ENCODE measurements at places on chromosomes 4 and X. TPM values are rescaled to one million over a fixed set of nuclear protein-coding genes. Genes with fewer than 3 reads are reported as not detected.
A peak's percentile ranks its signal among the peaks of the same experiment; 100 is the strongest.

Gene ZMAT1
- total RNA-seq, result 2.4 TPM

Gene AWAT2
- total RNA-seq, result 9.9 TPM

Gene NBDY
- total RNA-seq, result 15.6 TPM

Gene VCX2
- not detected for total RNA-seq

Gene TCEAL6
- total RNA-seq, result not detected

Gene ADH7
- 0.36 TPM for total RNA-seq

DNA sequence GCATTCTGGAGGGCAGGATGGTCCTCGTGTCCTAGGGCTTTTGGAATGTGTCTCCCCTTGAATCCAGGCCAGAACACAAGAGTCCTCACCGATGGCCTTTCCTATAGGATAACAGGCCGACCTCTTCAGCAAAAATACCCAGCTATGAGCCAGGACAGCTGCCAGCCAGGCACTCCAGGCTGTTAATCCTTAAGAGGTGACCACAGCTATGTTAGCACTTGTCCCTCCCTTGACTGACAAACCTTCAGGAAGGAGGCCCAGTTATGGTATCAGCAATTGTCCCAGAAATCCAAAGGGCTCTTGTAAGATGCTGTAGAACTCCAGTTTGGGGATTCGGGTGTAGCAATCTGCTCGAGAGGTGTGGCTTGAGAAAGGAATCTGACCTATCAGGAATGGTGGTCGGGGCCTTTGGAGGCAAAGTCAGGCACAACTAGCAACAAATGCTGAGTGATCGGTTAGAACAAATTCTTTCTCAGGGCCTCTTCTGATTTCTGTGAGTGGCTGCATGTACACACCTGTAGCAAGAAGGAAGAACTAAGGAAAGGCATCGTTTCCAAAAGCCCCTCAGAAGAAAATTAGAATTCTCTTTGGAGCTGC, 54.6 kb downstream of the PTCHD1 start:
- DNase-seq, result no peak

DNA sequence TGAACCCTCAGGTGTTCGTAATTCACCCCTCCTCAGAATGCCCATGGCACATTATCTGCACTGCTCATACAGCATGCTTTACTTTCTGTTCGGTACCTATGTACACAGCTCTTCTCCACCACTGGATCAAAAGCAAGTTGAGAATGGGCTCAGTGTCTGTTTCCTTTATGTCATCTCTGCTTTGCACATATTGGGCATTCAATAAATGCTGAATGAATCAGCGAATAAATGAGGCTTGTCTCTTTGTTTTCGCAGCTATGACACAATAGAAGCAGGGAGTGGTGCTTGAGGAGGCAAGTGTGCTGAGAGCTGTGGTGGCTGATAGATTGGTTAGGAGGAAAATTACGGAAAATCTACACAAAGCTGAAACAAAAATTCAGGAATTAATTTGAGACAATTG, 109.1 kb upstream of the VMA21 start:
- no peak for DNase-seq

DNA sequence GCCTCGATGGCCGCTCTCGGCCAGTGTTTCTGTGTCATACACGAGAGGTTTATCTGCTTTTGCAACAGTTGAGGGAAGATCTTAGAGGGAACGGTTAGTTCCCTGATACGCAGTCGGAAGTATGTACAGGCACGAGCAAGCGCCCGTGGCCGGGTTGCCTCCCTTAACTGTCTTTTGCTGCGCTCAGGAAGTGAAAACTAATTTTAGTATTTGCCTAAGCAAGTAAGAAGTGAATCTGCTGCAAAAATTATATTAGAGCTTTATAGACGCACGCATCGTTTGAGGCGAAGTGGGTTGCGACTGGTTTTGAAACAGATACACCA, 695 bp downstream of the MTM1 start:
- DNase-seq, result no peak

GRCh38 chr4:1079711-1080265, 33.6 kb downstream of the RNF212 start:
- DNase-seq, result no peak

DNA sequence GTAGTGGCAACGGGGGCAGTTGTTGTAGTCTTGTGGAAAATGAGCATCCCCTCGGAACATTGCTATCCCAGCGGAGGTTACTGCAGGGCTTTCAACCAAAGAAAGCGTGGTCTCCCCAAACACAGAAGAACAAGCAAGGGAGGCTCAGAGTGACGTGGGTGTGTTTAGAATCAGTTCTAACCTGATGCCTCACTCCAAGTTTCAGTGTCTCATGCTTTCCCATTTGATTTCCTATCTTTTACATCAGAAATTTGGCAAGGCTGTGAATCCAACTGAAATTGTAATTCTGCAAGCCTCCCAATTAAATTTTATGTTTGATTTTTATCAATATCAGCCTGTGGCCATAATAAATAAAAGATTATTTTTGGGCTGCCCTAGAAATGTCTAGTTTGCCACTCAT, 156.1 kb upstream of the LNX1 start:
- DNase-seq, result no peak

- DNase-seq, result peak; percentile 94
Observed at GRCh38 chr4:94452476-94453371, 982 bp downstream of the PDLIM5 start.
